ENCODE measurements at places on chromosomes 3 and 15. TPM values are rescaled to one million over a fixed set of nuclear protein-coding genes. Genes with fewer than 3 reads are reported as not detected.

DNA sequence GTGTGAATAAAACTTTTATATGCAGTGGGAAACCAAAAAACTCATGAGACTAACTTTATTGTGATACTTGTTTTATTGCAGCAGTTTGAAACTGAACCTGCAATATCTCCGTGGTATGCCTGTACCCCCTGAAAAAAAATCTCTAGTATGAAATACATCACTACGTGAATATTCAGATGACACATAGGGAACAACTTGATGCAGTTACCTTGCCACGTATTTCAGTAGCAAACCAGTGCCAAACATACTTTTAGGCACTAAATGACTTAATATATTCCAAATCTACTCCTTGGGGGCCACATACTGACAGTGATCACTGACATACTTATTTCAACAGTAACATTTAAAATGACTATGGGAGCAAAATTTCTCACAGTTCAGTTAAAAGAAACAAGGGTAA is 13.8 kb downstream of the CRBN start:
- H3K27ac ChIP-seq = peak overlapping the region; percentile 34
- peaks cover 16% of the 10 kb centered on the region for H3K4me1 ChIP-seq
- no peaks in the 10 kb centered on the region for H3K27me3 ChIP-seq
- H3K4me3 ChIP-seq = no peak overlapping the region

DNA sequence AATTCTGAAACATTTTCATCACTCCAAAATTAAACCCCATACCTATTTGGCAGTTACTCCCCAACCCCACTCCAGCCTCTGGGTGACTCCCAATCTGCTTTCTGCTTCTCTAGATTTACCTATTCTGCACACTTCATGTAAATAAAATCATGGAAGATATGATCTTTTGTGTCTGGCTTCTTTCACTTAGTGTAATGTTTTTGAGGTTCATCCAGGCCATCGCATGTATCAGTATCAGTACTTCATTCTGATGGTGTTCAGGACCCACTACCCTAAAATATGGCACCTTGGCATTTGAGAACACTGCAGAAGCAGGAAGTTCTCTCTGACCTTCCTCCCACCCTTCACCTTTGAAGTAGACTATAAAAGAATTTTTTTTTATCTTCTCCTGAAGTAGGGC is 78.7 kb upstream of the SLC25A26 start:
- DNase-seq = no peak
- no peaks in the 10 kb centered on the region for H3K4me1 ChIP-seq
- no peak overlapping the region for H3K27ac ChIP-seq

GRCh38 chr15:58282060-58282708 is 144.0 kb downstream of the AQP9 start:
- peaks cover 30% of the 10 kb centered on the region for H3K27me3 ChIP-seq
- no peaks in the 10 kb centered on the region for H3K4me1 ChIP-seq
- H3K4me3 ChIP-seq = no peak overlapping the region
- no peak for DNase-seq

ASB14 gene
- not detected for total RNA-seq

DNA sequence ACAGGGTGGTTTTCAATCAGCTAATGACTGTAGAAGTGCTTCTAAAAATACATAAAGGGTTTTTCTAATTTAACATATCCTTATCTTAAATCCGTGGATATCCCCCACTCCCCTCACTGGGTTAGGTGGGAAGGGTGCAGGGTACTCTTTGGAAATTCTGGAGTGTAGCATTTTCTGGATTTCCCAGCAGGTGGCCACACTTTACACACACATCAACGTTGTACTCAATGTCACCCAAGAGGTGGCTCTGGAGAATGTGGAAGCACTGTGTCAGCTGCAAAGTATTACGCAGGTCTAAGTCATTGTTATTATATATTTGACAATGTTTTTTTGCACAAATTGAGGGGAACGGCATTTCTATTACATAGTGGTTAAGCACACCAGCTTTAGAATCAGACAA is 168.8 kb downstream of the CHDH start:
- no peaks in the 10 kb centered on the region for H3K36me3 ChIP-seq
- H3K4me3 ChIP-seq = no peak overlapping the region
- DNase-seq = no peak
- H3K4me1 ChIP-seq = no peaks in the 10 kb centered on the region
- no peak overlapping the region for H3K27ac ChIP-seq

DNA sequence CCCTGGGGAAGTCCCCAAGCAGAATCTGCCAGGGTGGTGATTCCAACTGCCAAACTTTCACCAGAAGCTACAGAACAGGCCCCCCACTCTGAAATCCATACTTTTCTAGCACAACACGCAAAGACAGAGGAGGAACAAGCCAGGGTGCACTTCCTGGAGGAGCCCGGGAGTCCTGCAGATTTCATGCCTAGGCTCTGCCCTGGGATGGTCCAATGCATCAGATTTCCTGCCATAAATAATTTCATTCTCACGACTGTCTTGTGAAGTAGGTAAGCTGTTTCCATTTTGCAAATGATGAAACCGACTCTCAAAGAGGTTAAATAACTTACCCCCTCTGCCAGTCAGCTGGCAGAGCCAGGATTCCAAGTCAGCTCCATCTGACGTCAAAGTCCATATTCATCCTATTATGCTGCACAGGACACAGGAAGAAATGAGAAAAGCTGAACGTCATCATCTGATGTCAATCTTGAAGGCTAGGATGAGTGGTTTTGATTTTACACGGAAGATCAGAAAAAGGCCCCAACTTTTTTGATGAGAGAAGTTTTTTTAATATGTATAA is 134.8 kb upstream of the IGF1R start:
- H3K27me3 ChIP-seq = no peaks in the 10 kb centered on the region
- DNase-seq = no peak
- H3K4me3 ChIP-seq = no peak overlapping the region
- H3K4me1 ChIP-seq = no peaks in the 10 kb centered on the region
- H3K27ac ChIP-seq = no peak overlapping the region

SMCO1 gene
- total RNA-seq = not detected

NT5DC2 gene
- total RNA-seq = 38.7 TPM

GRCh38 chr3:174755833-174756829 is 103.0 kb upstream of the NAALADL2 start:
- DNase-seq = no peak
- no peak overlapping the region for H3K4me3 ChIP-seq
- no peaks in the 10 kb centered on the region for H3K27me3 ChIP-seq
- H3K36me3 ChIP-seq = no peaks in the 10 kb centered on the region
- H3K4me1 ChIP-seq = no peaks in the 10 kb centered on the region
- H3K27ac ChIP-seq = no peak overlapping the region

EXD1 gene
- total RNA-seq = not detected

DNA sequence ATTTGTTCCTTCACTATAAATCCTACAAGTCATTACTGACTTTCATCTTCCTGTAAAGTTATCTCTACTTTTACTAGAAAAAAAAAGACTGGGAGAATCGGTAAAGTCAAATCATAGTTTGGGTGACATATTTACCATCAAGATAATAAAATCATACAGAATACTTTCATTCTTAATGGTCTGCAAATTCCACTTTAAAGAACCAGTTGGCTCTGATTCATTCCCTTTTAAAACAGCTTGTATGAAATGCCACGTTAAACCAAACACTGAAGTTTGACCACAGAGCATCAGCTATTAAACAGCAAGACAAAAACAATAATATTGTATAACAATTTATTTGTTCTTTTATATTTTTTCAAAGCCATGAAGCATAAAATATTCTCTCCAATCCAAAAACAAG is 100.7 kb downstream of the FBN1 start:
- no peak for DNase-seq
- peaks cover 18% of the 10 kb centered on the region for H3K27me3 ChIP-seq
- H3K27ac ChIP-seq = no peak overlapping the region
- H3K36me3 ChIP-seq = no peaks in the 10 kb centered on the region
- no peak overlapping the region for H3K4me3 ChIP-seq

GRCh38 chr3:155189478-155189877 is 104.0 kb downstream of the STRIT1 start:
- DNase-seq = no peak
- no peaks in the 10 kb centered on the region for H3K4me1 ChIP-seq
- no peaks in the 10 kb centered on the region for H3K27me3 ChIP-seq
- no peak overlapping the region for H3K27ac ChIP-seq
- no peaks in the 10 kb centered on the region for H3K36me3 ChIP-seq

EIF4E3 gene
- 61.9 TPM for total RNA-seq

DNA sequence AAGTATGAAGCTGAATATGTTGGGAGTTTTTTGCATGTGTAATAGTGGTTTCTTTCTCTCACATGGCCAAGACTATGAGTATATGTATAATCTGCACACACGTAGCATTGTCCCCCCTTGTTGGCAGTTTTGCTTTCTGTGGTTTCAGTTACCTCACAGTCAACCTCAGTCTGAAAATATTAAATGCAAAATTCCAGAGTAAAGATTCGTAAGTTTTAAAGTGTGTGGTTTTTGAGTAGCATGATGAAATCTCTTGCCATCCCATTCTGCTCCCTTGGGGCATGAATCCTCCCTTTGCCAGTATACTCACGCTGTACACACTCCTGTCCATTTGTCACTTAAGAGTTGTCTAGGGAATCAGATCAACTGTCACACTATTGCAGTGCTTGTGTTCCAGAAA is 742.0 kb upstream of the CCDC54 start:
- H3K36me3 ChIP-seq = no peaks in the 10 kb centered on the region
- no peaks in the 10 kb centered on the region for H3K27me3 ChIP-seq
- no peak overlapping the region for H3K4me3 ChIP-seq
- H3K27ac ChIP-seq = no peak overlapping the region
- H3K4me1 ChIP-seq = no peaks in the 10 kb centered on the region
- DNase-seq = no peak

SLTM gene
- total RNA-seq = 128 TPM

DNA sequence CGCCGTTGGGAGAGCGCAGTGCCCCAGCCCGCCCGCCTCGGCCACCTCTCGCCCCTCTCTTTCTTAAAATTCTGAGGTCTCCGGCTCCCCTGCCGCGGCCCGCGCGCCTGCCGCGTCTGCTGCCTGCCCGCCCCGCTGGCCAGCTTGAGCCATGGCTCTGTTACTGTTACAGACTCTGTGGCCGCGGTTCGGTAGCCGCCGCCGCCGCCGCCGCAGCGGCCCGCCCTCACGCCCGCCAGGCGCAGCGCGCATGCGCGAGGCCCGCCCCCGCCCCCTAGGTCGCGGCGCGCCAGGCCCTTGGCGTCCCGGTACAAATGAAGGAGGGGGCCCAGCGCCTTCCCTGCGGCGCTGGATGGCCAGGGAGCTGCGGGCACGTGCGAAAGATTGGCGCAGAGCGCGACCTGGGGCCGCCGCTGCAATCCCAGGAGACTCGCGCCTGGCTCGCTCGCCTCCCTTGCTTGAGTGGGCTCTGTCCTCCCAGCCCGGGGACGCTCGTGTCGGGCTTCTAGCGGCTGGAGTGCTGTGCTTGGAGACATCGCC is at the start of gene ONECUT1:
TSS of gene ONECUT1 (minus strand) at position 168 of the 540 bp plus-strand sequence. CDS start 452 bp downstream, outside the sequence.
- no peak for DNase-seq
- H3K27me3 ChIP-seq = peaks cover 91% of the 10 kb centered on the region
- no peaks in the 10 kb centered on the region for H3K36me3 ChIP-seq
- H3K27ac ChIP-seq = no peak within 1 kb of the TSS
- peak within 1 kb of the TSS; percentile 53 for H3K4me3 ChIP-seq

Measured in activated CD8-positive, alpha-beta memory T cell treated with anti-CD3 and anti-CD28 coated beads, Interleukin-2, amount 10 ng/mL, durations not matched to agents 7 days and 5 days (primary cell).